Stimulated activated CD8-positive, alpha-beta memory T cell treated with anti-CD3 and anti-CD28 coated beads, Interleukin-4, amount 100 ng/mL, for 1 hour (primary cell): ENCODE measurements at places on chromosomes 2 and 18.

- DNase-seq = no peak
Measured at GRCh38 chr2:104428155-104428554, 425.8 kb upstream of the POU3F3 start.

DNA sequence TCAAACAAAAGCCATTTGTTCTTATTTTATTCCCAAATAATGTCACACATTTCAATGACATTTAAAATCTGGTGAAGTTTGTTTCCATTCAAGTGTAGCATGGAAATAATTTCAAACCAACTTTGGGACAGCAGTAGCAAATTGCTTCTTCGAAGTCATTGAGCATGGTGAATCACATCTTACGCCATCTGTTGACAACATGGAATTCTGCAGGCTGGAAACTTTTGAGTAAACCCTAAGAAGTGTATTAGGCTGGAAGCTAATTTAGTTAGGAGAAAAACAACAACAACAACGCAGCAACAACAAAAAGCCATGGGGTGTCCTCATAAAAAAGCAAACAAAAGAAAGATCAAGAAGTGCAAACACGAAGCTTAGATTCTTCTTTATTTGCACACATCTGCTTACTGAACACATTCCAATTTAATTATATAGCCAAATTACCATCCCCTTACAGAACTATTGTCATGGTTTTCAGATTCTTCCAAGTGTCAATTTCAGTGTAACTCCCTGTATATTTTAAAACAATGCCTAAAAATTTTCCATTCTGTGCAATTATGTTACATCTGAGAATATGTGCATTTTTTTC, 659.0 kb upstream of the CDH7 start:
- no peak for DNase-seq

DNA sequence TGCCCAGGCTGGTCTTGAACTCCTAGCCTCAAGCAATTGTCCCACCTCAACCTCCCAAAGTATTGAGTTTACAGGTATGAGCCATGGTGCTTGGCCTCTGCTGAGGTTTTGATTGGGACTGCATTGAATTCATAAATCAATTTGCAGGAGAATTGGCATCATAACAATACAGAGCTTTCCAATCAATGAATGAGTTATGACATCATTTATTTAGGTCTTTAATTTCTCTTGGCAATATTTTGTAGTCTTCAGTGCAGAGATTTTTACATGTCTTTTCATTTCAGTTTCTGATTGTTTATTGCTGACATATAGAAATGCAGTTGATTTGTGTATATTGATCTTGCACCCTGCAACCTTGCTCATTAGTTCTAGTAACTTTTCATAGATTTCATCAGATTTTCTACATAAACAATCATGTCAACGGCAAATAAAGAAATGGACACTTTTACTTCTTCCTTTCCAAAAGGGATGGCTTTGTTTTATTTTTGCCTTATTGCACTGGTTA, 119.9 kb downstream of the TFCP2L1 start:
- DNase-seq = no peak

DNA sequence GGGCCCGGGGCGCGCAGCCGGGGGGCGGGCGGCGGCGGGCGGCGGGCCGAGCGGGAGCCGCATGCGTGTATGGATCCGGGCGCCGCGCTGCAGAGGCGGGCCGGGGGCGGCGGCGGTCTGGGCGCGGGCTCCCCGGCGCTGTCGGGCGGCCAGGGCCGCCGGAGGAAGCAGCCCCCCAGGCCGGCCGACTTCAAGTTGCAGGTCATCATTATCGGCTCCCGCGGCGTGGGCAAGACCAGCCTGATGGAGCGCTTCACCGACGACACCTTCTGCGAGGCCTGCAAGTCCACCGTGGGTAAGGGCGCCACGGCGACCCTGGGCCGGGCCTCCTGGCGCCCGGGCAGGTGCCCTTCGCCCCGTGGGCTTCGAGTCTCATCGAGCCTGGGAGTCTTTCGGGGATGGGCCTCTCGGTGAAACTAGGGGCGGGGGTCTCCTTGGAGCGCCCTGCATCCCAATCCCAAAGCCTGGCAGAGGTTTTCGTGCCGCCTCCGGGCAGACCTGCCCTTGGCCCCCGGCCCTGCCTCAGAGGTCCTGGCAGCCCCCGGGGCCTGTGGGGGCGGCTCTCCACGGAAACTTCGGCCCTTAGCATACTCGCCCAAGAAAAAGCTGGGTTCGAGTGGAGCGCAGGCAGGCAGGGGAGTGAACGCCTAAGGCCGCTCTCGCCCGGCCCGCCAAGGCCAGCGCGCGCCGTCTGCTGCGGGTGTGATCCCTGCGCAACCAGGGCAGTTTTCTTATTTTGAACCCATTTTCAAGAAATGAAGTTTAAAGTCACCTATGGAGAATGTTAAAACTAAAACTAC, 622 bp downstream of the RAB12 start:
- DNase-seq = no peak

DNA sequence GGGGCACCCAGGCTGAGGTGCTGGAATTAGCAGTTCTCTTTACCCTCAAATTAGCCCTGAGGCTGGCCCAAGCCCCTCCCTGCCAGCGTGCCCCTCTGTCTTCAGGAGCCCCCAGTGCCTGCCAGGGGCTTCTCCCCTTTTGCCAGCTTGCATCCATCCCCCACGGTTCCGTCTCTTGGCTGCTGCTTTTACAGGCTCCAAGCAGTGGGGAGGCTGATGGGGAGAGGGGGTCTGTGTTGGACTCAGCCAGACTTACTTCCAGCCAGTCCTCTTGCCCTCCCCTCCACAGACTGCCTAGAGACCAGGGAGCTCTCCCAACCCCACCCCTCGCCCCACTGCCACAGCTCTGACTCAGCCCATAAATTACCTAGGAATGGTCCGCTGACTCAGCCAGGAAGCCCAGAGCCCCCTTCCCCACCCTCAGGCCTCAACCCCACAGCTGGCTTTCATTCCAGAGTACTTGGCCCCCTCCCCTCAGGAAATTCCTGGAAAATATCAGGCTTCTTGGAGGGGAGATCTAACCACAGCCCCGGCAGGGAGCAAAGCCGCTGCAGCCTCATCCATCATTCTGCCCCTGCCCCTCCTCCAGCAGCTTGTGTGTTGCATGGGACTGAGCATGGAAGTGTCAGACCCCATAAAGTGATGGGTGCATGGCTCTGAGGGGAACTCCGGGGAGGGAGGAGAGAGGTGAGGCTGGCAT, 184.6 kb downstream of the ZFP36L2 start:
- DNase-seq = no peak

DNA sequence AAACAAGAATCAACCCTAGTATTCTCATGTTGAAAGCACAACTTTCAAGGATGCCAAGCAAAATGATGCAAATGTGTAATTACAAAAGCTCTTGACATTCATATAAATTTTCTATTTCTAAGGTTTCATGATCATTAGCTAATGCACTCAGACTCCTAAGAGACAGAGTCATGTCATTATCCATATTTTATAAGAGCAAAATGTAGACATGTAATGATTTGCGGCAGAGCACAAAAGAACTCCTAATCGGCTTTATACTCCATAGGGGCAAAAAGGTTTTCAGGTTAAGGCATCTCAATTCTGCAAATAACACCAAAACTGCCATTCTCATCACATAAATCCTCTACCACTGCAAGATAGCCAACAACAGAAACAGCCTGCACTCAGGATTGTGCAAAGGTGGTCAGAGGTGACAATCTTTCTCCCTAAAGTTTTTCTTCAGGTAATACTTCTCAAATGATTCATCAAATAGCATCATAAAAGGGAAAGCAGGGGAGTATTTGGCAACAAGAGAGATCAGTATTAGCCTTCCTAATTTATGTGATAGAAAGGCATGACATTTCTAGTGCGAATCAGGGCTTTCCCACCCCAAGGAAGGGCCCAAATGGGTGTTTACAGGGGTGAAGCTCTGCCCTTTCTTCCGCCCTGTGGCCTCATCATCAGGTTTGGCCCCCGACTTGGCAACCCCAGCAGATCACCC, 64.7 kb downstream of the STK39 start:
- DNase-seq = no peak

DNA sequence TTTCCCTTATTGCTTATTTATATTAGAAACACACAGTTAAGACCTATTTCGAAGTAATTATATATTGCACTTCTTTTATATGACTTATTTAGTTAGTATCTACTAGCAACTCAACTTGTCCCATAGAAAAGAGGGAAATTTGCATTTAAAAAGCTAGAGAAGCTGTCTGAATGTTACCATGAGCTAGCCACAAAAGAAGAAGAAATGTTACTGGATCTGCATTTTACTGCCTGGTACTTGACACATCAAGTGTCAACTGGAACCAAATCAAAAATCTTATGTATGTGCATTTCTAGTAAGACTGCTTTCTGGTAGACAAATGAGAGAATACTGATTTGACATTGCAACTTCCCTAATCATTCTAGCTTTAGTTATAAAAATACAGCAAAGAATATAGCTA, 424.6 kb upstream of the VRK2 start:
- DNase-seq = no peak

DNA sequence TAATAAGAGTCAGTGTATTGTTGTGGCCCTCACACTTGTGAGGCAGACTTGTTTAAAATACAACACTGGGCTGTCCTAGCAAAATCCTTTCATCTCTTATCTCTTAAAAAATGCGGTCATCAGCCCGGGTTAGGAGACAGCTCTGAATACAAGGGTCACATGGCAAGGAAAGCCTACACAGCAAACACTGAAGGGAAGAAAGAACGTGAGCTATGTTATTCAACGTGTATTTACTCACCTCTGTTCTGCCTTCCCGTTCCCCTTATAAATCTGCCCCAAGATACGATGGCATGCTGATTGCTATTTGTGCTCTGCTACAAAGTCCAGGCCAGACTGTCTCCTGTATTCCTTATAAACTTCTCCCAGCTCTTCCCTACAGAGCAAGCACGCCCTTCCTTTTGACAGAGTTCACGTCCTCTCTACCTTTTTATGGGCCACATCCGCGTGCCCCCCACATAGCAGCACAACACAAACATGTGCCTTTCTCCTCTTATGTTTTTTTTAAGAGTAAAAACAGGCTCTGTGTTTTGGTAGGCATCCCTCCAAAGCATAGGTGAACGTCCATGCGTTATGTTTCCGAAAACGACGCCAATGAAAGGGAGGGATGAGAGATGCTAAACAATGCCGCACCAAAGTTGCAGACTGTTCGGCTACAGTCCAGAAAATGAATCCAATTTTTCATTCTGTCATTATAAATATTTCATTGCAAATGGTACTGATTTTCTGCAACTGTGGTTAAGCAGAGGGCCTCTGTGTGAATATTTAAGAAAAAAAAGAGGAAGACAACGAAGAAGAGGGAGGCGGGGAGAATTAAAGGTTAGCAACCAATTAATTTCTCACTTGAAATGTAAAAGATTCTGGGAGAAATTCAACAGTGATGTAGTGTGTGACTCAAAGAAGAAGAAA, 274.7 kb downstream of the ZNF521 start:
- no peak for DNase-seq

DNA sequence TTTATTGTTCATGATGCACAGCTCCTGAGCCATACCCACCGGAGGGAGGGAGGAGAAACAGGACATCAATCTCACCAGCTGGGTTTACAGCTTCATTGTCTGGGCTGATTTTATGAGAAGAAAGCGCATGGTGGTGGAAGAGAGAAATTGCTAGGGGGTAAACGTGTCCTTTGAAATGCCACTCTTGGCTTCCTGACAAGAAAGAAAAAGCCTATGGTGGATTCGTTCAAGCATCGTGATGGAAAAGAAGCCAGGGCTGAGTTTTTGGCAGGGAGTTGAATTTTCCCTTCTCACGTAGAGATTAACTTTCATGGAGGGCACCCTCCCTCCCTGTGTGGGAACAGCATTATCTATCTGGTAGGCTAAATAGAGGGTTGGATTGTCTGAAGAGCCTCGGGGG, 502.0 kb downstream of the SLC4A3 start:
- no peak for DNase-seq

DNA sequence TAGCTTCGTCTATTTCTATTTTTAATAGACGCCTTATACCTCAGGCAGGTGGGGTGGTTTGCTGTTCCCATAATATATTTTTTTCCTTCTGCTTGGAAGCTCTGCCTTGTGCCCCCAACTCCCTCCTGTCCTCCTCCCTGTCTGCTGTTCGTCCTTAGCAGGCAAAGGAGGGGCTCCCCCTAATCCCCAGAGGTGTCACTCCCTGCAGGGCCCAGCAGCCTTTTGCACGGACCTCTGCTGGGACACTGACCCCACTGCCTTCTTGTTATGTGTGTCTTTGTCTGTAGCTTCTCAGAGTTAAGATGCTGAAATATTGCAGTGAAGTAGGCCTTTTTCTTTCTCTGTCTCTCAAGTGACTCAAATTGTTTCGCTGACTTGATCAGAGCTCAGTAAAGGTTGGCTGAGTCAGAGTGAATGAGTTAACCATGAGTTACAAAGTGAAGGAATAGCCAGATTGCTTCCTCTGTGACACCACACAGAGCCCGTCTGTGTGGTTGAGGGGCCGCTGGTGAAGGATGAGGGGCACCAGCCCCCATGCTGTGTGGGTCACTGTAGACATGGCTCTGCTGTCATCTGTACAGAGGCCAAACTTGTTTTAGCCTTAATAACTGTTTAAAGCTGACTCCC, 47.7 kb downstream of the PRKCE start:
- no peak for DNase-seq
